NCI-H446 (cell line): ENCODE measurements at places on chromosomes 12 and 14.

- DNase-seq, result no peak
Measured at GRCh38 chr12:103960616-103961227, 5.0 kb upstream of the TDG start.

DNA sequence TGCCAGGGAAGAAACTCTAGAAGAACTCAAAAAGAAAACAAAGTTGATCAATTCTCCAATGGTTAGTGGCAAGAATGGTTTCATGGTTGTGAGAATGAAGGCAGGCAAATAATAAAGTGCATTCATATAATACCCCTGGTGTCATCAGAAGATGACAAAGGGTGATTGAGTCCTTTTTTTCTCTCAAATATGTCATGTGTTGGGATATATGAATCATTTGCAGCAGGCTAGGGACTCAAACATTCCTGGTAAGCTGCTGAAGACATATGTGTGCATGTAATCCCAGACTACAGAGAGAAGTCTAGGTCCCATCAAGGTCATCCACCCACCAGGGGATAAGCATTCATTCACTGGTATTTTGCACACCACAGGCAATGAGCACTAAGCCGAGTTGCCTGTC, 82.4 kb upstream of the MYF6 start:
- DNase-seq, result no peak

DNA sequence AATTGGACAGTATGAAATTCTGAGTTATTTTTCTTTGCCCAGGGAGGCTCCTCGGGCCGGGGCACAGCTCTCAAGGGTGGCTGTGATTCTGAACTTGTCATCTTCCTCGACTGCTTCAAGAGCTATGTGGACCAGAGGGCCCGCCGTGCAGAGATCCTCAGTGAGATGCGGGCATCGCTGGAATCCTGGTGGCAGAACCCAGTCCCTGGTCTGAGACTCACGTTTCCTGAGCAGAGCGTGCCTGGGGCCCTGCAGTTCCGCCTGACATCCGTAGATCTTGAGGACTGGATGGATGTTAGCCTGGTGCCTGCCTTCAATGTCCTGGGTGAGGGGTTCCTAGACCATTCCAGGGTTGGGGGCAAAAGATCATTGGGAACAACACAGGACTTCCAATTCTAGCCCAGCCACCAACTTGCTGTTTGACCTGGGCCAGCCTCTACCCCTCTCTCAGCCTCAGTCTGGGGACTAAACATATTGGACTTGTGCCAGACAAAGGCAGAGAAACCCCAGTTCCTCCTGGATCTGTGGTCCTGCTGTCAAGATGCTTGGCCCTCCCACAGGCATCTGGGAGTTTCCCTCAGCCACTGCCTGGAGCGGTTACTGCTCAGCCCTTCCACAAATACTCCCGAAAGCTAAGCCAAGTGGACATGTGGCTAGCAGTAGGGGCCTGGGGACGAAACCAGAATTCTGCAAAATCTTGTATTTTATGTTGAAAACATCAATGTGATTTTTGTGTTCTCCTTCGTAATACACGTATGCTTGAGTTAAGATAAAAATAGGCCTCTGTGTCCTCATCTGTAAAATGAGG, 3.5 kb downstream of the OAS3 start:
- no peak for DNase-seq

- DNase-seq, result no peak
Measured at GRCh38 chr12:96364092-96364700, 36.0 kb downstream of the CDK17 start.
